ENCODE measurements at places on chromosomes 11 and 22.

DNA sequence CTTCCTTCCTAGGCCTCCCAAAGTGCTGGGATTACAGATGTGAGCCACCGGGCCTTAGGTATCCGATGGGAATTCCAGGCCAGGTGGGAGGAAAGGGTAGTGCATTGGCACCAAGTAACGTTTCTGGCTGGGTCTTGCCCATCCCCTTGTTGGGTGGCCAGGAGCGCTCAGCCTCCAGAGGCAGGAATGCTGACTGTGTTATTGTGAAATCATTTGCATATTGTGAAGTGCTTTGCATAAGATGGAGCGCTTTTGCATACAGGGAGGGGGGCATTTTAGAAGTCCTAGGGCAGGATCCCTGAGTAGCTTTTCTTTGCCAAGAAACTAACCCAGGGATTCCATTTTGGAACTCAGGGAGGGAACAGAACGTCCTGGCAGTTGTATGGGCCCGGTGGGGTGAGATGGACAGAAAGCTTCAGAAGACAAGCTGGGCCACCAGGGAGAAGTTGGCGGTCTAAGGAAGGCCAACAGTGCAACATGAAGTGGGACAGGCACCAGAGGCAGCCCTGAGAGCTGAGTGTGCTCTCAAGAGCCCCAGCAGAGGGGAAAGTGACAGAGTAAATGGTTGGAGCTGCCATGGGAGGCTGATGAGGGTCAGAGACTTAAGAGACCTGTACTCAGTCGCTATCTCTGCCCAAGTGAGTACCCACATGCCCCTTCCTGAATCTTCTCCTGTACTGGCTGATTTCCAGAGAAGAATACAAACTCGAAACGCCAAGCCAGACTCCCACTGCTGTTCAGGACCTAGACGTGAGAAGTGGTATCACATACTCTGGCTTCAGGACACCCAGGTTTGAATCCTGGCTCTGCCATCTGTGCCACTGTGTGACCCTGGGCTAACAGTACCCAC, 1.3 kb upstream of the SLC39A13 start:
- DNase-seq, result no peak

- no peak for DNase-seq
Observed at GRCh38 chr11:57764566-57764965, 3.0 kb downstream of the CTNND1 start.

- DNase-seq, result no peak
Observed at GRCh38 chr11:131486100-131486499, 115.7 kb downstream of the NTM start.

GRCh38 chr22:17106785-17107546, 14.2 kb downstream of the TMEM121B start:
- no peak for DNase-seq

DNA sequence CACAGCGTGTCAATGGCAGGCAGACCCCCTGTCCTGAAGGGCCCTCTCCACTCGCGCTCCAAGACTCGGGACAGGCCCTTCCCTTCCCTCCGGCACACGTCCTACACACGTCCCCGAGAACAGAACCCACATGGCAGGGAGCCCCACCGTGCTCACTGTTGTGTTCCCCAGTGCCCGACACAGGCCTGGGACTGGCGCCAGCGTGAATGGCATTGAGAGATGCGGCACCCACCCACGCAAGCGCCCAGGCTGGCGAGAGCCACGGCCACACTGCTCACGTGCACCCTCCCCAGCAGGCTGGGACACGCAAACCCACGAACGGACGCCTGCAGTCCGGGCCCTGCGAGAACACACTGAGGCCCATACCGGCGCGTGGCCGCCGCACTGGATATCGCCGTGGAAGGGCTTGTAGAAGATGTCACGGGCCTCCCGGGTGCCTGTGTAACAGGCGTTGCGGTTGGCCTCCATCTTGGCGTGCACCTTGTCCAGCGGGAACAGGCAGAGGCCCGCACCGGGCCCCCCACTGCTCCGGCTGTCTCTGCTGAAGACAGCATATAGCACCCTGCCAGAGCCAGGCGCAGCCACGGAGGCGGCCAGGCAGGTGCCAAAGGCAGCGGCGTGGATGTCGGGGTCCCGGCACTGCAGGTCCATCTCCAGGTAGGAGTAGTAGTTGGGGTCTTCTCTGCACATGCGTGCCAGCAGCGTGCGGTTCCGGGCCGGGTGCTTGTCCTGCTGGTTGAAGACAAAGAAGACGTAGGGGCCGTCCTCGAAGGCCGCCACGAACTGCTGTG, 18.1 kb downstream of the PLXNB2 start:
- no peak for DNase-seq

GRCh38 chr11:2804701-2805387, 80.7 kb downstream of the CDKN1C start:
- DNase-seq, result no peak

DNA sequence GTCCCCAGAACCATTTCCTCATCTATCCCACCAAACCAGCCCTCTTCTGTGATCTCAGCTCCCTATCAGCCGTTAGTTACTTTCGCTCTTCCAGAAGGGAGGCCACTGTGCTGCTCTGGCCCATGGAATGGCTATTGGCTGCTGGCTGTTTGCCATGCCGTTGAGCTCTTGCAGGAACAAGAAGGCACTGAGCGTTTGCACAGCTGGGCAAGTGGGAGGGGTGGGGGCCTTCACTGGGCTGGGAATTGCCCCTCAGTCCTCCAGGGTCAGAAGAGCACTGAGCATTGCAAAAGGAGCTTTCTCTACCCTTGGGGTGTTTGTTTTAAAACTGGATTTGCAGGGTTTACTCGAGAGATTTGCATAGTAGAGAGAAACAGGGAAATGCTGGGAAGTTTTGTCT, 129.0 kb upstream of the PARVA start:
- no peak for DNase-seq

DNA sequence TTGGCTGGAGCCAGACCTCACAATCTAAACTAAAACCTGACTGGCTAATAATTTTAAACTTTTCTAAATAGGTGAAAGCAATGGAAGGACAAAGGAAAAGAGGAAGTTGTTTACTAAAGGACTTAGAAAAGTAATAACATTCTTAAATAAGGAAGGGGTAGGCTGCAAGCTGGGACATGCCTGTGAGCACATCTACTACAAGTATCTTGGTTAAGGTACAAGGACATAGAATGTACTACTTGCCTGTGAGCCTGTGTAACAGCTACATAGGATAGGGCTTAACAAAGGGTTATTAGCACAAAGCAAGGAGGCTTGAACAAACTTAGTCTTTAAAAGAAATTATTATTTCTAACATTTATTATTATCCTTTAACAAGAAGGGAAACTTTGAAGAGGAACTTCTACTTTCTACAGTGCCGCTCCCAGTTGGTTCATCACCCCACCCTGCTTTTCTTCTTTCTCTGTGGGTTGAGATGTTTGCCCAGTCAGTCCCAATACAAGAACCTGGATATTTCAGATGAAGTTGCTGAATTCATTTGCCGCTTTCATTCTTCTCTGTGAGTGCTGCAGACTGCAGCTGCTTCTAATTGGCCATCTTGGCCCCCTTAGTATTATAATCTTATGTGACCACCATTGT, 87.5 kb downstream of the PRMT3 start:
- no peak for DNase-seq

- no peak for DNase-seq
Observed at GRCh38 chr11:7889985-7890384, 41.1 kb downstream of the OR10A6 start.

DNA sequence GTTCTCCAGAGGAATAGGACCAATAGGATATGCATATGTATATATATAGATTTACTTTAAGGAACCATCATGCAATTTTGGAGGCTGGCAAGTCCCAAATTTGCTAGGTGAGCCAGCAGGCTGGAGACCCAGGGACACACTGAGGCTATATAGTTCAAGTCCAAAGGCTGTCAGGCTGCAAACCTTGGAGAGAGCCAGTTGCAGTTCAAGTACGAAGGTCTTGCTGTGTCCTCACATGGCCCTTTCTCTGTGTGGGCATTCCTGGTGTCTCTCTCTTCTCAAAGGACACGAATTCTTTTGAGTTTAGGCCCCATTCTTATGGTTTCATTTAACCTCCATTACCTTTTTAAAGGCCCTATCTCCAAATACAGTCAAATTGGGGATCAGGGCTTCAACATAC, 134.4 kb upstream of the SORL1-AS1 start:
- DNase-seq, result no peak

- no peak for DNase-seq
Observed at GRCh38 chr22:19504900-19505734, 19.1 kb downstream of the CLDN5 start.

- DNase-seq, result no peak
Observed at GRCh38 chr22:40055143-40055883, 60.6 kb downstream of the FAM83F start.

DNA sequence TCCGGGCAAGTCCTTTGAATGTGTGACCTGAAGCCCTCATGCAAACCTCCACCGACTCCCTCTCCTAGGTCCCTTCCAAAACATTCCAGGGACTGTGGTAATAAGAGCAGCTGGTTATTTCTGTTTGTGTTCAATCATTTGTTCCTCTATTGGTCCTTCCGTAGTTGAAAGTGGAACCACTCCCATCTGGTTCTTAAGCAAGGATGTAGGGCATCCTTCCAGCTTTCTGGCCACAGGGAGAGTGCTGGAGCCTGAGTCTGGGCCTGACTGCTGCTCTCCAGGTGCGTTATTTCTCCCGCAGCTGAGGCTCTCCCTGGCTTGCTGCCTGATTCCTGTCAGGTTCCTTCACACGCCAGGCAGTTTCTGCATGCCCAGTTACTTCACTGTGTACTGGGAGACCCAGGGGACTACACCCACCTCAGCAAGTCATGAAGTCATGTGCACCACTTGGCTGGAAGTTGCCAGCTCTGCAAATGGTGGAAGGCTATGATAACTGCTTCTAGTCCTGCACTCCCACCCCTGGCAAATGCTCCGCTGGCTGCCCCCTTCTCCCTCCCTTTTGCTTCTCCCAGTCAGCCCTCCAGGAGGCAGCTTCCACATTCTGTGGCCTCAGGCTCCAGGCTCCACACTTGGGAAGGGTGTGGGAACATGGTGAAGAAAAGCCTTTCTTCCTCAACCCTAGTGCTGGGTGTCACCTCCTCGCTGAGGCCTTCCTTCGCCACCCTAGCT, 4.0 kb upstream of the ALX4 start:
- no peak for DNase-seq

- no peak for DNase-seq
Observed at GRCh38 chr11:16876053-16876752, 137.8 kb downstream of the C11orf58 start.

DNA sequence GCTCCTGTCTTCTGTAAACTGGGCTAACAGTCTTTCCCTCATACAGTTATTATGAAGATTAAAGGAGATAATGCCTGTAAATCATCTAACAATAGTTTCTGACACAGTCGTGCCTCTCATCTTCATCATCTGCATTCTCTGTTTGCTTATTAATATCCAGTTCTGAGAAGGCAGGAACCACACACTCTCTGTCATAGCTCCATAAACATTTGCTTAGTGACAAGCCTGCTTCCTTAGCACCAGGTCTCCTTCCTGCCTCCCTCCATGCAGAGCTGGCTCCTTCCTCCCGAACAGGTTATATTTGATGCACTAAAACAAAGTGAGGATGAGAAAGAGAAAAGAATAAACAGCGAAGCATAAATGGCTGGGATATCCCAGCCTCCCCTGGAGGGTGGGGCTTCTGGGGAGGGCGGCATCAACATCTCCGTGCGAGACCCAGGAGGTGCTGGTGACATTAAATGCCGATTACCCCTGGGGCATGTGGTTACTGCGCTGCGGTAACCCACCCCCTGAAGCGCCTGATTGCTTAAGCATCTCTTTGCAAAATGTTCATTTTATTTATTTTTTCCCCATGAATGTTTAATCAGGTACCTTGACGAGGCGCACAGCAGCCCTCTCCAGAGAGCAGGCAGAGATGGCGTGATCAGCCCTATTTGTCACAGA, 404.9 kb downstream of the NXPE2 start:
- no peak for DNase-seq

DNA sequence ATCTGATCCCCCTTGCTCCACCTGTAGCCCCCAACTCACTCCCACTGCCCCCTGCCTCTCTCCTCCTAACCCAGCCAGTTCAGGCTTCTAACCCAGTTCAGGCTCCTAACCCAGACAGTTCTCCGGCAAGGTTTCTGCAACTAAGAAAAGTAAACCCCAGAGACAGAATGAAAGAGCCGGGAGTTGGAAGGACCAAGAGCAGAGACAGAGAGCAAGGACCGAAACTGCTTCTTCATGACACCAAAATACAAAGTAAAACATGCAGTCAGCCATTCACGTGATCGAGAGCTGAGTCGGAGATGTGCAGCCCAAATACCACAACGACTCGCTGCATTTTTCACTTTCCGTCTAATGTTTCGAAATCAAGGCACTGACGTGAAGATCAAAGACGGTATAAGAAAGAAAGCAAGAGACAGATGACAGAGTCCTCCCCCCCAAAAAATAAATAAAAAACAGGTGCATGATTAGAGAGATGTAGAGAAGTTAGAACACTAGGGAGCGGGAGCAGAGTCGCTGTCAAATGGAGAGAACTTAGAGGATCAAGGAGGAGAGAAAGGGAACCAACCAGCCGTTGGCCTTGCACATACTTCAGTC, 884 bp downstream of the IL10RA start:
- no peak for DNase-seq

GRCh38 chr11:72821920-72822799, 7.9 kb downstream of the ATG16L2 start:
- DNase-seq, result peak; percentile 69

- no peak for DNase-seq
Observed at GRCh38 chr11:67410369-67410831, 5.1 kb upstream of the CARNS1 start.

- DNase-seq, result no peak
Observed at GRCh38 chr11:105022527-105022926, 441 bp downstream of the CASP5 start.

GRCh38 chr11:17159441-17159840, 48.3 kb downstream of the PIK3C2A start:
- DNase-seq, result no peak
